SJSA1 (cell line): ENCODE measurements at places on chromosomes 12 and 14. TPM values are rescaled to one million over a fixed set of nuclear protein-coding genes. Genes with fewer than 3 reads are reported as not detected.

DNA sequence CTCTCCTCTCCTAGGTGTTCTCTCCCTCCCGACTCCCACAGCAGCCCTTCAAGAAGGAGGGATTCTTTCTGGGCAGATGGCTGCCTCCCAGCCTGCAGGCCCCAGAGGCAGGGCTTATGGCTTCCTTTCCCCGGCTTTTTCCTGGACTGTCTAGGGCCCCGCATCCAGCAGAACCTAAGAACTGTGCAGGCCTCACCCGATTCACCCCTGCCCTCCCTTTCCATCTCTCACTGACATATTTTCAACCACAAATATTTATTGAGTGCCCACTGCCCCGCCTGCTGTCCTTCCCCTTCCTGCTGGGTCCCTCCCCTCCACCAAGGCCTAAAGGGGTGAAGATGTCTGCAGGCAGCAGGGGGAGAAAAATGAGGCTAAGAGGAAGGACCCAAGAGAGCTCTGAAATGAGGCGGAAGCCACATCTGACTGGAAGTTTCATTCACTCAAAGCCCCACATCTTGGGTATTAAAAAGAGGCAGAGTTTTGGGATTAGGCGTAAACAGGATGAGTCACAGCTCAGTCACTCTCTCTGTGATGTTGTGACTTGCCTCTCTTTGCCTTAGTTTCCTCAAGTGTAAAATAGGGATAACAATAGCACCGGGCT, 2.9 kb downstream of the SCNN1A start:
- H3K27ac ChIP-seq: peak overlapping the region; percentile 67
- no peaks in the 10 kb centered on the region for H3K36me3 ChIP-seq
- no peaks in the 10 kb centered on the region for H3K27me3 ChIP-seq
- peaks cover 53% of the 10 kb centered on the region for H3K4me1 ChIP-seq
- no peak overlapping the region for H3K4me3 ChIP-seq
- DNase-seq: peak; percentile 93

GRCh38 chr12:17139931-17140330, 534.0 kb upstream of the LMO3 start:
- H3K27ac ChIP-seq: no peak overlapping the region
- no peak overlapping the region for H3K4me3 ChIP-seq
- no peaks in the 10 kb centered on the region for H3K4me1 ChIP-seq
- H3K36me3 ChIP-seq: no peaks in the 10 kb centered on the region
- no peaks in the 10 kb centered on the region for H3K27me3 ChIP-seq
- DNase-seq: no peak

DNA sequence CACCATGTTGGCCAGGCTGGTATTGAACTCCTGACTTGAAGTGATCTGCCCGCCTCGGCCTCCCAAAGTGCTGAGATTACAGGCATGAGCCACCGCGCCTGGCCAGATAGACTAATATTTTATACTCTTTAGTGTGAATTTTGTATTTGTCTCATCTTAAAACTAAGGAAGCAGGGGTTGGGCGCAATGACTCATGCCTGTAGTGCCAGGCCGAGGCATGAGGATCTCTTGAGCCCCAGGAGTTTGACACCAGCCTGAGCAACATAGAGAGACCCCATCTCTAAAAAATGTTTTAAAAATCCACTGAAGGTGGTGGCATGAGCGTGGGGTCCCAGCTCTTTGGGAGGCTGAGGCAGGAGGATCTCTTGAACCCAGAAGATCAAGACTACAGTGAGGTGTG, 9.0 kb downstream of the DYNC1H1 start:
- H3K27me3 ChIP-seq: no peaks in the 10 kb centered on the region
- no peak overlapping the region for H3K4me3 ChIP-seq
- H3K4me1 ChIP-seq: peaks cover 24% of the 10 kb centered on the region
- H3K36me3 ChIP-seq: peaks cover 46% of the 10 kb centered on the region
- no peak for DNase-seq
- peak overlapping the region; percentile 91 for H3K27ac ChIP-seq

DNA sequence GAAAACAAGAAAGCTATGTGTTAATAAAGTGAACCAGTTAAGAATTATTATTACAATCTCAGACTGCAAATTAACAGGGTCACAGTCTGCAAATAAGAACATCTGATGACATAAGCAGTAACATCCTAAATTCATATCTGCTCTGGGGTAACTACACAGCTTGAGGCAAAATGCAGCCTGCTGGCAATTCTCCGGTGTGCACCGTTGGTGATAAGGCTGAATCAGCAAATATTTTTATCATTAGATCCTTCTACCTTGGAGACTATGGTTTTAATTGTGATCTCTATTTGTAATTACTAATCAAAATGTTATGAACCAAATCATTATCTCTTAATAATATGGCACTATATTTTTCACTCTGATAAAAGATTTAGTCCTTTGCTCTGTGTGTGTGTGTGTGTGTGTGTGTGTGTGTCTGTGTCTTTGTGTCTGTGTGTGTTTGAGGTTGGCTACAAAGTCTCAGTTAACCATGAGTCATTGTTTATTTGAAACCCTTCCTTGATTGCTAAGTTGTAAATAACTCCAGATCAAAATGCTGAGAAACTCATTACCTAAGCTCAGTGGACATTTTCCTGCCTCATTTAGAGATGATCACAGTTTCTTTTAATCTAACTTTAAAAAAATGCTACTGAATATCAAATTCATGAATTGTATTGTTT, 442.6 kb downstream of the GXYLT1 start:
- no peaks in the 10 kb centered on the region for H3K36me3 ChIP-seq
- no peak overlapping the region for H3K4me3 ChIP-seq
- DNase-seq: peak; percentile 5
- H3K4me1 ChIP-seq: no peaks in the 10 kb centered on the region
- no peak overlapping the region for H3K27ac ChIP-seq

- H3K27ac ChIP-seq: no peak overlapping the region
- no peak overlapping the region for H3K4me3 ChIP-seq
- no peaks in the 10 kb centered on the region for H3K4me1 ChIP-seq
Measured at GRCh38 chr12:107475900-107476299, 209.7 kb upstream of the PWP1 start.

GRCh38 chr14:30420515-30420914, 138.4 kb upstream of the G2E3 start:
- H3K27ac ChIP-seq: no peak overlapping the region
- H3K36me3 ChIP-seq: no peaks in the 10 kb centered on the region
- H3K4me3 ChIP-seq: no peak overlapping the region

DNA sequence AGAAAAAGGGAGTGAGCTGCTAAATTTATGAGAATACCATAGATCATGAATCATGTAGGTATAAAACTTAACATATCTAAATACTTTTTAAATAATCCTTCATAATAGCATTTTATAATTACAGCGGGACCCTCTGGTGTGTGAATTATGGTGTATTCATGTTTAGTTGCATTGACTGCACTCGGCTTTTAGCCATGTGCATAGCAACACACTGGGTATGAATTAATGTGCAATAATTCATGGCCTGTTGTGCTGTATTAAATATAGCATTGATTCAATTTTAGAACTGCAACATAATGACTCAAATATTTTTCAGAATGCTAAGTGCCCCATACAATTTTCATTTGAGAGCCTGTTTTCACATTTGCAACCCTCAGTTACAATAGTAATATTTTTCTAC, 249.6 kb upstream of the G2E3 start:
- no peak overlapping the region for H3K27ac ChIP-seq
- no peak for DNase-seq
- H3K36me3 ChIP-seq: no peaks in the 10 kb centered on the region
- no peaks in the 10 kb centered on the region for H3K4me1 ChIP-seq

GRCh38 chr12:76697849-76698248, 66.1 kb upstream of the ZDHHC17 start:
- H3K4me1 ChIP-seq: no peaks in the 10 kb centered on the region
- no peak overlapping the region for H3K4me3 ChIP-seq
- no peaks in the 10 kb centered on the region for H3K36me3 ChIP-seq
- no peaks in the 10 kb centered on the region for H3K27me3 ChIP-seq
- DNase-seq: no peak

DNA sequence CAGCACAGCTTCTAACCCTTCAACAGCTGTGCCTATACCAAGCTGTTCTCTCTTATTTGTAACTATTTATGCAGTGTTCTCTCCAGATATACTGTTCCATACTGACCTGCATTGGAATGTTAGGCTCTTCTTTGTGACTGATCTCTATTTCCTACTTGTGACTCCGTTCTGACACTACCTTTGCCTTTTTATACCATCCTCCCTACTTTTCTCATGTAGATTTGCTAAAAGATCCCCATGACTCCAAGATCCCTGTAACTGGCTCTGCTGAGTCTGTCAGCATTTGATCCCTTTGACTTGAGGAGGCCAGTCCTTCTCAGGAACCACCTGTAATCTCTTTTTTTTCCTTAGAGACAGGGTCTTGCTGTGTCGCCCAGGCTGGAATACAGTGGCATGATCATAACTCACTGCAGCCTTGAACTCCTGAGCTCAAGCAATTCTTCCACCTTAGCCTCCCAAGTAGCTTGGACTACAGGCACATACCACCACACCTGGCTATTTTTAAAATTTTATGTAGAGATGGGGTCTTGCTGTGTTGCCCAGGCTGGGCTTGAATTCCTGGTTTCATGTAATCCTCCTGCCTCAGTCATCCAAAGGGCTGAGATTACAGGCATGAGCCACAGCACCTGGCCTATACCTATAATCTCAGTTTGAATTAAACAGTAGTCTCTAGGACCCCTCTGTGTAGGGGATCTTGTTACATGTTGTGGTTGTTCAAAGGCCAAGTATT, 368.3 kb downstream of the ZFP36L1 start:
- DNase-seq: no peak
- no peaks in the 10 kb centered on the region for H3K27me3 ChIP-seq
- H3K27ac ChIP-seq: no peak overlapping the region

Gene ITGB7
- total RNA-seq: 0.45 TPM in 1 of 2 replicates, not detected in the other

Gene NEUROD4
- not detected in 2 replicates for total RNA-seq
